ENCODE measurements at places on chromosomes 6 and 20.

GRCh38 chr20:934186-934840 lies 18.2 kb upstream of the ANGPT4 start:
- DNase-seq = no peak

DNA sequence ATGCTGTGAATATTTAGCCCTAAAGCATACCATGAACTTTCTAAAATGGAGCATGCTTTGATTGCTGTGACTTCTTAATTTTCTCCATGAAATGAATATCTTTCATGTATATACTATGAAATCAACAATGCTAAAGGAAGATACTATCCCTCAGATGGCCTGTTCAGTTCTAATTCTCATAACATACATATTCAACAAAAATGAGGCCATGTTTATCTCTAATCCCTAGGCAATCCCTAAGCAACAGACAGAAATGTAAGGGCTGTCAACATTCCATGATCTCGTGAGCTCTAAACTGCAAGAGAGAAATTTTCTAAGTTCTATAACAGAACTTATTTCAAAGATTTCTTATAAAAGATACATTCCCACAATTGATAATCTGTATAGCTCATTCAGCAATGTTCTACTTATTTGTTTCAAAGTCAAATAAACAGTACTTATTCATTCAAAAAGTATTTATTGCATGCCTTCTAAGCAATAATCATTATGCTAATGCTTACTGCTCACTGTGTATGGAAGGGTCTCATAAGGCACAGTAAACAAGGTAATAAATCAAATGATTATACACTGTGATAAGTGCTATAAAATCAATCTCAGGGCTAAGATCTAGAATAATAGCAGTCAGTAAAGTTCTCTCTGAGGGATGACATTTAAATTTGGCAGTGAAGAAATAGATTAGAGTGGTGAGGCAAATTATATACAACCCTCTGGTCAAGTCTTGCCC lies 492.9 kb downstream of the PHF3 start:
- no peak for DNase-seq

GRCh38 chr20:34581341-34582184 lies 23.0 kb downstream of the MAP1LC3A start:
- DNase-seq = no peak

GRCh38 chr20:51442602-51443001 lies 99.9 kb downstream of the NFATC2 start:
- DNase-seq = no peak

GRCh38 chr20:22515264-22515663 lies 69.1 kb downstream of the FOXA2 start:
- no peak for DNase-seq

DNA sequence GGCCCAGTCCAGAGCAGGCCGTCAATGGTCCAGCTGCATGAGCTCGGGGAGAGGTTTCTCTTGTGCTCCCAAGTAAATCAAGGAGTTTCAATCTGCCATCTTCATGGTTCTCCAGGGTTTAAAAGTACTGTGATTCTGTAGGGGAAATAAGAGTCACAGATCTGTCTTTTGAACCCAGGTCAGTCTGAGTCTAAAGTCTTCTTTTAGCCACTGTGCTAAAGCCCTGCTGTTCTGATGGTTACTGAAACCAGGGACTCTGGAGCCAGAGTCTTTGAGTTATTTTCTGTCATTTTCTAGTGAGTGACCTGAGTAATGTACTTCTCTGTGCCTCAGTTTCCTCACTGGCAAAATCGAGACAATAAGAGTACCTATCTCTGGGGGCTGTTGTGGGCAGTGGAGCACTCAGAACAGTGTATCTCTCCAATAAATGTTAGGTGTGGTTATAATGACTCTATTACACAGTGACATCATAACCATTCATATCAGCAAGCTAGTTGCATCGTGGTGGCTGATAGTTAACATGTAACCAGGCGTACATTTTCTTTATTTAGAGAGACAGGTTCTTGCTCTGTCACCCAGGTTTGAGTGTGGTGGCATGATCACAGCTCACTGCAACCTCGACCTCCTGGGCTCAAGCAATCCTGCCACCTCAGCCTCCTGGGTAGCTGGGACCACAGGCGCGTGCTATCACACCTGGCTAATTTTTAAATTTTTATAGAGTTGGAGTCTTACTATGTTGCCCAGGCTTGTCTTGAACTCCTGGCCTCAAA lies 74.6 kb upstream of the KCNG1 start:
- no peak for DNase-seq

- DNase-seq = no peak
Observed at GRCh38 chr6:11493974-11494373, 43.6 kb upstream of the TMEM170B start.

GRCh38 chr20:33669224-33669623 lies 2.5 kb downstream of the ACTL10 start:
- DNase-seq = no peak

DNA sequence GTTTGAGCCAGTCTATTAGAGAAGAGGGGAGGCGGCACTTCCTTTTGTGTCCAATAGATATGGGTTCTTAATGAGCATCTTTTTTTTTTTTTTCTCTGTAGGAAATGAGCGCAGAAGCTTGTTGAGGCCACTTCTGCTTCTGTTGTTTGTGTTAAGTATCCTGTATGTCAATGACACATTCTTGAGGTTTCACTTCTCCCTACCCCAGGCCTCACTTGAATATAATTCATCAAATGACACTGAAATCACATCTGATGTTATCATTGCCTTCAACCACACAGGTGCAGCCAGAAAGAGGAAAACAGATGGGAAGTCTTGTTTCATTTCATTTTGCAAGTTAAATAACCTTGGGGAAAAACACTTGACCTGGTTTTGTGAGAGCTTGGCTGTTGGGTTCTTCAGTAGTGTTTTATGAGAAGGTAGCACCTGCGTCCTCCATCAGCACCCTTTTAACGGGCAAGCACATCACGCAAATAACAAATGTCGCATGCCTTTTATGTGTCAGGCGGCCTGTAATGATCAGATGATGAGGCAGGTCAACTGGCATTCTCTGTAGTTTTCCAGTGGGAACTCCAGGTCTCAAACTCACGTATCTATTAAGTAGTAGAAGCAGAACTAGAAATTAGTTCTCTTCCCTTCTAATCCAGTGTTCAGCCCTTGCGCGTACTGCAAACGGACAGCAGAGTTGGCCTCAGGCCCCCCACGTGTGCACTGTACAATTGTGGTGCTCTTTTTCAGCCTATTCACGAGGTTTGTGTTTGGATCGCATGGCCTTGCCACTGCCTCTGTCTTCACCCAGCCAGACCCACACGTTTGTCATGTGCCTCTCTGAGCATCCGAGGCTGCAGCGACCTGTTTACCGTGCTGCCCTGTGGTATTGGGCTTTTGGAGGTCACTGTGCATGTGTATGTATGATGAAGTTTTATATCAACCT lies 23.5 kb downstream of the PLEKHG1 start:
- DNase-seq = peak; percentile 72

DNA sequence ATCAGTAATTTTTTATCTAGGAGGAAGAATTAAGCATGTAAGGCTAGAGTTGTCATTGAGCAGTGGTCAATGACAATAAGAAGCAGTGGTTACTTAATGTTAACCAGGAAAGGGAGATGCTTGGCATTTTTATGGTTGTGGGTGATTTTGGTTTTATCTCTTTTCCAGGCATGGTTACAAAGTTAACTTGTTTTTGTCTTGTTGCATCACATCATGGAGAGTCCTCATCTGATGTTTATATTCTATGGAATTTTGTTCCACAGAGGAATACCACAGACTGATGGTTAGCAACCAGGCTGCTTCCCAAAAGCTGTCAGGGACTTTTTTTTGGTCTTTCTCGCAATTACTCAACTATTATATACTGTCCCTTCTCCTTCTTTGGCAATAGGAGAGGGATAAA lies 32.7 kb downstream of the OPRM1 start:
- DNase-seq = no peak

- no peak for DNase-seq
Observed at GRCh38 chr6:169803271-169803811, 51.9 kb downstream of the ERMARD start.

DNA sequence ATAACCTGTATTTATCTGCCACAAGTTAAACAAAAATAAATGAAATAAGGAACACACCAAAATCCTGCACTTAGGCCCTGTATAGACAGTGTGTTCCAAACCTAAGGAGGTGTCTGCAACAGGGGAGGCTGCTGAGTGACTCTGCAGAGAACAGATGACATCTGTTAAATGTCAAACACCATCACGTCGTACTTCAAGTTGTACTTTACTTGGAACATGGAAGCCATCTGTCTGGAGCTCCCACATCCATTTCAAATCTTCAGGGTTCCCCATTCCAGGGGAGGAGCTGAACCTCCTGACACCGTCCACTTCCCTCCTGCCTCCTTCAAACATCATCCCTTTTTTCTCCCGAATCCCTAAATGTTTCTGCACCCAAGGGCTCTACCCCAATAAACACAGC lies 1.8 kb upstream of the MAP7 start:
- DNase-seq = no peak

GRCh38 chr6:136148051-136148450 lies 102.1 kb downstream of the MTFR2 start:
- DNase-seq = no peak

DNA sequence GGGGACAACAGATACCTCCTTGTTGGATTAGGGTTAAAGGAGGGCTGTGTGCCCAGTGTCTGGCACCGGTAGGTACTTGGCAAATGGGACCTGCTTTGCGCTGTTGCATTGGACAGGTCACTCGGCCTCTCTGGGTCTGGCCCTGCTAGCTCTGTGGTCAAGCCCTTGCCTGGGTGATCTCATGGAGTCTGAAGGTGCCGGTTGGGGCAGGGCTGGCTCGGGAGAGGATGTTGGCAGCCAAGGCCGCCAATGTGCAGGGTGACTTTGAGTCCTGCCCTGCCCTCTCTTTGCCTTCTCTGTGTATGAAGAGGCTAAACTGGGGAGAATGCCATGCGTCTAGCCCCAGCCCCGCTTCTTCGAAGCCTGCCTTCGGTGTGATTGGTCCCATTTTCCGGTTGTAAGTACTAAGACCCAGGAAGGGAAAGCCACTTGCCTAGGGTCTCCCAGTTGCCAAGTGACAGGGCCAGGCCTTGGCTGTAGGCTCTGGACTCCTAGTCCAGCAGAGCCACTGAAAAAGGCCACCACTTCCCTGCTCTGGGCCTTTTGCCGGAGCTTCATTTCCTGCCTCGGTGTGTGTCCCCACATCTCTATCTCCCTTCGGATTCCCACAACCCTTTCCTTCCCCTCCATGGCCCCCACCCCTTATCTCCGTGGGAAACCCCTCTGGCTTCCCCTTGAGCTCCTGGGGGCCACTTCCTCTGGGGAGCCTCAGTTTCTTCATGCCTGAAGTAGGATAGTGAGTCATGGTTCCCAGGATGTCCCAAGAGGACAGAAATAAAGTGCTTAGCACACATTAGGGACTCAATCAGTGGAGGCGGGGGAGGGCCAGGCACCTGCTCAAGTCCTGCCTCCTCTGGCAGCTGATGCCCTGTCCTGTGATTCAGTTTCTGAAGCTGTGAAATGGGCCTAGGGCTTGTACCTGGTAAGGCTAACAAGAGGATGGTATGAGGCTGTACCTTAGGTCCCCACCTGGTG lies 3.9 kb downstream of the SRC start:
- DNase-seq = peak; percentile 90

DNA sequence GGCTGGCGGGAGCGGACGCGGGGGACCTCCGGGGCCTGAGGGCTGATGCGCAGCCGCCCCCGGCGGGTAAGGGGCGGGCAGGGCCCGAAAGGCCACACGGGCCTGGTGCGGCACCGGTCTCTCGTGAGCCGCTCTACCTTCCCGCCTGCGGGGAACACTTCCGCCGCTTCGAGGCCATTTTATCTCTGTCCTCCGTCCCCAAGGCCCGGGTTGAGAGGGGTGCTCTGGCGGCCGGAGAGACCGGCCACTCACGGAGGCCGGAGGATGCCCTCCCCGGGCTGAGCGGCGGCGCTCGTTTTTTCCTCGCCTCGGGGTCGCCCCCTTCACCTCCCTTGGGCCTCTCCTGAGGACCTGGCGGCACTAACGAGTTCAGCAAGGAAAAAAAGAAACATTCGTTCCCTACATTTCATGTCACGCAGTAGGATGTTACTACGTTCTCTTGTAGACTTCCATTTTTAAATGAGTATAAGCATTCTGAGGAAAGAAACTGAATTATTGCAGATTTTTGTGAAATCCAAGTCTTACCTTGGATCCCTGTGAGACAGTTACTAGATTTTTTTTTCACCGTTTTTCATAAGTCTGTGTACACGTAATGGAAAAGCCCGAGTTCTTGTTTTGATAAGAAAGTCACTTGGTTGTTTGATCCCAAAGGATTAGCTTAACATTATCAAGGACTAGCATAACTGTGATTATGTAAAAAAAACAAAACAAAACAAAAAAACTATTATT lies 575 bp downstream of the WTAP start:
- DNase-seq = no peak

DNA sequence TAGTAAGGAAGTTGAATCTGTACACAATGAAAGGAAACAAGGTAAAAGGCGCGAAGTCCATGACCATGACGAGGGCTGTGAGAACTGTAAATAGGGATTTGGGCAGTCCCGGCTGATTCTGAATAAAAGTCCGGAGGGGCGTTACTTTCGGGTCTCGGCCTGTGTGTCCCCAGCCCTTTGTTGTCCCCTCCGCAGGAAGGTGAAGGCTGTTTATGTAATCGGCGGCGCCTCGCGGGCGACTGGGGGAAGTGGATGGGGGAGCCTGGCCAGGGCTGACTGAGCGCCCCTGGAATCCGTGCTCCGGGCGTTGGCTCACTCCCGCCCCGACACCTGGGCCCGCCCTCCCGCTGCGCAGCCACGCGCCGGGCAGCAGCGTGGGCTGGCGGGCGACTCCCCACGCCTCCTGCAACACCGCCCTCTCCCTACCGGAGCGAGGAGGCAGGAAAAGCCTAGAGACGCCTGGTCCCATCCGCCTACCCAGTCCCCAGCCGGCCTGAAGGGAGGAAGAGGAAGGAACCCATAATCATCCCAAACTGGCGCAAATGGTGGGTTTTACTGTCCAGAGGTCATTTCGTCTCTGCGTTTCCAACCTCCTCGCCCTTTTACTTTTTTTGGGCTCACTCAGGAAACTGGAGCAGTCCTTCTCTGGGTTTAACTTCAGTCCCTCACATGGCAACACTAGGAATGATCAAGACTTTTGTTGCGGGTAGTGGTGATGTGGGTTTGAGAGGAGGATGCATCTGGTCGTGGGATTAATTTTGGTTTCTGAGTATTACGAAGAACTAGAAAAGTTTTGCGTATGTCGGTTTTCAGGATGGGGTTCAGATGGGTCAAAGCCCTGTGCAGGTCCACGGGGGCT lies 12.1 kb downstream of the TRIM31 start:
- DNase-seq = peak; percentile 17

DNA sequence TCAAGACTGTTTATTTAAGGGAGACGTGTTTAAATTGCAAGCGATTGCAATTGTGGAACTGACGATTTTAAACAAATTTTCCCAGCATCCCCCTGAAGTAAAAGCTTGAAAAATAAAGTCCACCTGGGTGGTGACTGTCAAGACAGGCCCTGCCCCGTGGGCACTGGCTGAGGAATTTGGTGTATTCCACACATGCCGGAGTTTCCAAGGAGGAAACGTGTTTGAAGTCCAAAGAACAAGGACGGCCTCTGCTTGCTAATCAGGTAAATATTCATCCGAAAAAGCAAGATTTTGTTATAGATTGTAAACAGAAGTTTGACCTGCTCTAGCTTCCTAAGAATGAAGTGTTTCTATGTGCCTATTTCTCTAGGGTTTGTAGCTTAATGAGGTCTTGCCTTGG lies 505.1 kb downstream of the QKI start:
- DNase-seq = no peak

Data from CD14-positive monocyte (primary cell).